Suppressor macrophage treated with lipopolysaccharide for 1 hour (primary cell): ENCODE measurements at places on chromosomes 1 and 21.

- DNase-seq = no peak
Measured at GRCh38 chr21:39911286-39912199, 44.3 kb downstream of the PCP4 start.

DNA sequence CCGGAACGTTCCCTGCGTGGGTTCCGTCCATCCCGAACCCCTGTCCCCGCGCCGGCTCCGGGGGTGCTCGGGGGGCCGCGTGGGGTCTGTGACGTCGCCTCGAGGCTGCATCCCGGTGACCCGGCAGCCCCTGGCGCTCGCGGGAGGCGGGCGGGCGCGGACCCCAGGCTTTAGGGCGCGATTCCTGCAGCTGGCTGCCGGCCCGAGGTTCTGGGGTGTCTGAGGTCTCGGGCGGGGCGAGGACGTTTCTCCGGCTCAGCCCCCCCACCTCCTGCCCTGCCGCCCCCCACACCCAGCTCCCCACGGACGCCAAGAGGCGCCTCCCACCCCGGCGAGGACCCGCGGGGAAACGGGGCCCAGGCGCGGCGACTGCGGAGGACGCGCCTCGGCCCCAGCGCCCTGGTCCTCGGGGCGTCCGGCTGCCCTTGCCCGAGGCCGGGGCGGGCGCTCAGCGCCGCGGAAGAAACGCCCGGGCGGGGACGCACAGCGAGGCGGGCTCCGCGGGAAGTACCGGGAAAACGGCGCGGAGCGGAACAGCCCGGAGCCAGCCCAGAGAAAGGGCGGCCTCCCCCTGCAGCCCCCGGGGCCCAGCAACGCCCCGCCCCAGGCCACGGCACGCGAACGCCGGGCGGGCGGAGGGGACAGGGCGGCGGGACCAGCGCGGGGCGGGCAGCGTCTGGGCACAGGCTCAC lies 1.3 kb upstream of the PCBP3 start:
- peak; percentile 76 for DNase-seq

GRCh38 chr1:115107516-115108260 lies 18.4 kb upstream of the TSPAN2 start:
- DNase-seq = peak; percentile 78

- DNase-seq = no peak
Measured at GRCh38 chr1:212229654-212230053, 55.6 kb upstream of the PPP2R5A start.

- DNase-seq = no peak
Measured at GRCh38 chr1:19445417-19446342, 39.7 kb downstream of the CAPZB start.

DNA sequence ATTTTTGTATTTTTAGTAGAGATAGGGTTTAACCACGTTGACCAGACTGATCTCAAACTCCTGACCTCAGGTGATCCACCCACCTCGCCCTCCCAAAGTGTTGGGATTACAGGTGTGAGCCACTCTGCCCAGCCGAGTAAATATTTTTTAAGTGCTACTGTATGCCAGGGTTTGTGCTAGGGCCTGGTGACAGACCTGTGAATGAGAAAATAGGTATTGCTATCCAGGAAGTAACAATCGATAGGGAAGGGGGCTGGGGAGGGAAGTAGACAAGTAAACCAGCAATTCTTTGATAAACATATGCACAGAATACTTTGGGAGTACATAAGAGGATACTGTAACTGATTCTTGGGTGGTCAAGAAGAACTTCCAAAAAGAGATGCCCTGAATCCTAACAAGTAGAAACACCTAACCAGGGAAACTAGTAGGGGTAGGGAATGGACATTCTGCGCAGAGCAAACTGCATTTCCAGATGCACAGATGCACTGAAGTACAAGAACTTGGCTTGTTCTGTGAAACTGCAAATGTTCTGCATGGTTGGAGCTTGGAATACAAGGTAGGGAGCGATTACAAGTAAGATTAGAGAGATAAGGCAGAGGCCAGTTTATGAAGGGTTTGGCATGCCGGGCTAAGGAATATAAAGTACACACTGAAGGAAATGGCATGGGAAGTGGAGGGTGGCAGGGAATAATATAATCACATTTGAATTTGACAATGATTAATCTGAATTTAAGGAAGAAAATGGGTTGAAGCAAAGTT lies 19.0 kb upstream of the DOCK7 start:
- no peak for DNase-seq
